ENCODE measurements at places on chromosomes 5 and 9. TPM values are rescaled to one million over a fixed set of nuclear protein-coding genes. Genes with fewer than 3 reads are reported as not detected.

The DTWD2 gene
- total RNA-seq = 3.5 TPM

- no peaks in the 10 kb centered on the region for H3K4me1 ChIP-seq
- no peaks in the 10 kb centered on the region for H3K36me3 ChIP-seq
- H3K27ac ChIP-seq = no peak overlapping the region
- no peaks in the 10 kb centered on the region for H3K27me3 ChIP-seq
Observed at GRCh38 chr5:6873359-6873758, 160.1 kb downstream of the TENT4A start.

- peaks cover 7% of the 10 kb centered on the region for H3K4me1 ChIP-seq
- no peak overlapping the region for H3K27ac ChIP-seq
- no peaks in the 10 kb centered on the region for H3K36me3 ChIP-seq
- DNase-seq = no peak
Observed at GRCh38 chr5:59092758-59093157, 509.9 kb downstream of the RAB3C start.

The CCNI2 gene
- total RNA-seq = 12.5 TPM

The SYK gene
- total RNA-seq = 0.76 TPM

The WHRN gene
- 8.4 TPM for total RNA-seq

The PCDHB6 gene
- total RNA-seq = not detected

DNA sequence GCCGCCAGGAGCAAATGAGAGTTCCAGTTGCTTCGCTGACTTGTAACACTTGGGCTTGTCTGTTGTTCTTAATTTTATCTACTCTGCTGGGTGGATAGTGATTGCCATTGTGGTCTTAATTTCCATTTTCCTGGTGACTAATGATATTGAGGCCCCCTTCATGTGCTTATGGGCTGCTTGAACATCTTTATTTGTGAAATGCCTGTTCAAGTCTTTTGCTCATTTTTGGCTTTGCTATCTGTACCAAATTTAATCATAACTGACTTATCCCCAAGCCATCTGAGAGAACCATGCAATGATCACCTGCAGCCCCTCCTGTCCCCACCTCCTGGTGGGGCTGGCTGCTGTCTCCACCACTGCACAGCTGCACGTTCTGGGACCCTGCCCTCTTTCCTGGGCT lies 20.5 kb downstream of the STC2 start:
- no peak overlapping the region for H3K4me3 ChIP-seq
- no peak for DNase-seq
- H3K27ac ChIP-seq = no peak overlapping the region
- no peaks in the 10 kb centered on the region for H3K27me3 ChIP-seq
- no peaks in the 10 kb centered on the region for H3K36me3 ChIP-seq
- no peaks in the 10 kb centered on the region for H3K4me1 ChIP-seq

The KIAA0825 gene
- total RNA-seq = 2.1 TPM

The MEIKIN gene
- 3.6 TPM for total RNA-seq

DNA sequence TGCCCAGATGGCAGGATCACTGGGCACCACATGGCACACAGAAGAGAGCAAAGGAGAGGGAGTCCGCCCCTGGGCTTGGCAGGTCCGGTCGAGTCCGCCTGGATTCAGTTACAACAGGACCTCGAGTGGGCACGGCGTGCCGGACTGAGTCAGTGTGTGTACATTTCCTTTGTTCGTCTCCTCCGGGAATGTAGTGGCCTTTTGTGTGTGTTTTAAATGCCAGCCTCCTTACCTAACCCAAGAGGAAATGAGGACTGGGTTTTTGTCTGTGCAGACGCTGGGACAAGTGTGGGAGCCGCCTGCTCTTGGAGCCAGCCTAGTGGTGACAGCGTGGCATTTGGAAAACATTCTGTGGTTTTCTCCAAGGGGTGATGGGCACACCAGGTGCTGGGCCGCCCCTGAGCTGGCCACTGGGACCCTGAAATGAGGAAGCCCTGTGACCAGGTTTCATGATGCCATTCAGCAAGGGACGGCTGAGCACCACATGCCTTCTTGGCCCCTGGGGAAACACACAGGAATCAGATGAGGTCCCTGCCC lies 9.6 kb downstream of the NEK6 start:
- DNase-seq = no peak
- peaks cover 5% of the 10 kb centered on the region for H3K36me3 ChIP-seq
- H3K4me3 ChIP-seq = no peak overlapping the region
- no peak overlapping the region for H3K27ac ChIP-seq

- H3K36me3 ChIP-seq = no peaks in the 10 kb centered on the region
- no peak overlapping the region for H3K4me3 ChIP-seq
- H3K27ac ChIP-seq = no peak overlapping the region
- no peak for DNase-seq
- H3K27me3 ChIP-seq = no peaks in the 10 kb centered on the region
Observed at GRCh38 chr5:149667829-149668330, 62.2 kb upstream of the PPARGC1B start.

The BARHL1 gene
- not detected for total RNA-seq

DNA sequence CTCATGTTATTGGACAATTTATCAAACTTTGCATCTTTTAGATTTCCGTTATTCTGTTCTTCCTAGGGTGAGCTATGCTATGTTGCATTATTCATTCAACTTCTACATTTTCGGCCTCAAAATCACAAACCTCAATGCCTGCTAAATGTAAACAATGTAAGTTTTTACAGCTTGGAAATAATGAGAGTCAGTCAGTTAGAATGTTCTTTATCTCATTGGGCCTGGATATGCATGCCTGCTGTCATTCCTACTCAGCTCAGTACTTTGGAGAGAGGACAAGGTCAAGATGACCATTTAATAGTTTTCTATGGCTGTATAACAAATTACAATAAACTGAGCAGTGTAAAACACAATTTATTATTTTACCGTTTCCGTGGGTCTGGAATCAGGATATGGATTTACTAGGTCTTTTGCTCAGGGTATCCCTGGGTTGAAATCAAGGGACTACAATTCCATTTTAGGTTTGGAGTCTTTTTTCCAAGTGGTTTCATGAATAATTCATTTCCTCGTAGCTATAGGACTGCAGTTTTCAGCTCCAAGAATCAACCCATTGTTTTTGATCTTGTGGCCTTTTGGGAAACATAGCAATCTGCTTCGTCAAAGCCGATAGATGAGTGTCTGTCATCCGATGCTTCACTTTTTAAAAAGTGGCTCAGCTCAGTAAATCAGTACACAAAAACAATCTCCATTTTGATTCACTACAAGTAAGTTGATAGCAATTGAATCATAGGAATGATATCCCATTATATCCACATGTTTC lies 1143.2 kb upstream of the CDH6 start:
- no peaks in the 10 kb centered on the region for H3K4me1 ChIP-seq
- H3K27me3 ChIP-seq = no peaks in the 10 kb centered on the region
- no peak overlapping the region for H3K27ac ChIP-seq
- DNase-seq = no peak
- no peak overlapping the region for H3K4me3 ChIP-seq

DNA sequence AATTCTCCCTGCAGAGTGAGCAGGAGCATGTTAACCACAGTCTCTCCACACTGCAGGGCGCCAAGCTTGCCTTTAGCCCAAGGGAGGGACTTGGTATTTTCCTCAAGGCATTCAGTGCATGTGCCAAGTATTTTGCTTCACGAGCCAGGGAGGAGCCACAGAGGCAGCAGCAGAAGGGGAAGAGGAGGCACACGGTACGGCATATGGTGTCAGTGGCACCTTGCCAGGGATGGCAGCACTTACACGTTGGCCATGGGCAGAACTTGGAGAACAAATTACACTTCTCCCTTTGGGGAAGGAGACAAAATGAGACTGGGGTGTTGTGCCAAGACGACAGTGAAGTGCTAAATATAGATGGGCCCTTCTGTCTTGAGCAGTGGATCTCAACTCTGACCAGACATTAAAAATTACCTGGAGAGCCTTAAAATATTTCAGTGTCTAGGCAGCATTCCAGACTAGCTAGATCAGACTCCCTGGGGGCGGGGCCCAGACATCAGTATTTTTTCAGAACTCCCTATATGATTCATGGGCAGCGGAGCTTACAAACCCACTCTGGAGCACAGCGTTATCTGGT lies 155.8 kb downstream of the DRD1 start:
- H3K27ac ChIP-seq = no peak overlapping the region
- DNase-seq = no peak
- no peaks in the 10 kb centered on the region for H3K36me3 ChIP-seq
- H3K4me3 ChIP-seq = no peak overlapping the region

- H3K27me3 ChIP-seq = no peaks in the 10 kb centered on the region
- no peaks in the 10 kb centered on the region for H3K4me1 ChIP-seq
- H3K27ac ChIP-seq = no peak overlapping the region
- no peaks in the 10 kb centered on the region for H3K36me3 ChIP-seq
- H3K4me3 ChIP-seq = no peak overlapping the region
- no peak for DNase-seq
Observed at GRCh38 chr9:107588393-107588792, 98.8 kb upstream of the KLF4 start.

The ZNF474 gene
- total RNA-seq = not detected

GRCh38 chr9:130101915-130102314 lies 48.2 kb downstream of the GPR107 start:
- H3K27me3 ChIP-seq = no peaks in the 10 kb centered on the region
- H3K4me3 ChIP-seq = no peak overlapping the region
- no peak for DNase-seq
- H3K4me1 ChIP-seq = peaks cover 2% of the 10 kb centered on the region
- peaks cover 53% of the 10 kb centered on the region for H3K36me3 ChIP-seq
- no peak overlapping the region for H3K27ac ChIP-seq

The DROSHA gene
- 76.1 TPM for total RNA-seq

DNA sequence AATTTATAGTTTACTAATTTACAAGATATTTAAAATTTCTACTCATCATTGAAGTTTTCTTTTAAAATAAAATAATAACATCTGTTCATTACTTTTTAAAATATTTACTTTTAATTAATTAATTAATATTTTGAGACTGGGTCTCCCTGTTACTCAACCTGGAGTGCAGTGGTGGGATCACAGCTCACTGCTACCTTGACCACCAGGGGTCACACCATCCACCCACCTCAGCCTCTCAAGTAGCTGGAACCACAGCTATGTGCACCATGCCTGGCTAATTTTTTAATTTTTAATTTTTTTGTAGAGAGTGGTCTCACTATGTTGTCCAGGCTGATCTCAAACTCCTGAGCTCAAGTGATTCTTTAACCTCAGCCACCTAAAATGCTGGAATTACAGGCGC lies 1013.6 kb downstream of the CDH9 start:
- no peak for DNase-seq
- no peaks in the 10 kb centered on the region for H3K27me3 ChIP-seq
- no peaks in the 10 kb centered on the region for H3K4me1 ChIP-seq
- no peak overlapping the region for H3K27ac ChIP-seq
- H3K36me3 ChIP-seq = no peaks in the 10 kb centered on the region

DNA sequence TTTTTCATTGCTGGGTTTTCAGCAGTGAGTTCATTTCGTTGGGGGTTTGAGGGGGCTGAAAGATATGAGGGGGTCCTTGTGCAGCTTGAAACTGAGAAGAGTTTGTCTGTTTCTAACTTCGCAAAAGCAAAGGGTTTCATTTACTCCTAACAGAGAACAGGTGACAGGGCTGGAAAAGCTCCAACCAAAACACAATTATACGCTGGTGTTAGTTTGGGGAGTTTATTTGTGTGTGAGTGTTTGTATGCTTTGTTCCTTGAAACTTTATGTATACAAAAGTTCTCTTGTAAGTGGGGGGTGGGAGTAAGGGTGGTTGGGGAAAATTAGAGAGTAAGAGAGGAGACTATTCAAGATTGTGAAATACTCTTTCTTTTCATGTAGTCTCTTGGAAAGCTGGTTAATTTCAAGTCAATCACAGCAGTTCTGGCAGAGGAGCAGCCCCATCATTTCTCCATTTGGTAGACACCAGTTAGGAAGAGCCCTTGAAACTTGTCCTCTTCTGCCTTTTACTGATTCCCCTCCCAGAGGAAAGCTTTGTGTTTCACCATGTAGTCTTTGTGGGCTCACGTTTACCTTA lies 881 bp downstream of the TNFAIP8 start:
- no peaks in the 10 kb centered on the region for H3K27me3 ChIP-seq
- no peaks in the 10 kb centered on the region for H3K36me3 ChIP-seq
- H3K4me3 ChIP-seq = peak overlapping the region; percentile 55
- DNase-seq = no peak
- H3K4me1 ChIP-seq = peaks cover 95% of the 10 kb centered on the region

DNA sequence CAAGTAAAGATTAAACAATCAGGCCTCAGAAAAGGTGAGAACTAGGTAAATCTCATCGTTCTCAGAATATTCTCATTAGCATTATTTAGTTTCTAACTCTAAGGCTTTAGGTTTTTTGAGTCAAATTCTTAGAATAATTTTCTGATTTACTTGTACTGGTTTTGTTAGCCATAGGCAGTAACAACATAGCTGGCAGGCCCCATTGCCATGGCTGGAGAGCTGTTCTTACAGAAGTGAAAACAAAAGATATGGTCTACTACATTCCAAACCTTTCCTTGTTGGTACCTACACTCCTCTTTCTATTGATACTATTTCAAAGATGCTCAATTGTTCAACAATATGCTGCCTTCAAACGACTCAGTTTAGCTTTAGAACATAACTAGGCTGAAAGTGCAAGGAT lies 27.3 kb downstream of the IFNW1 start:
- no peaks in the 10 kb centered on the region for H3K27me3 ChIP-seq
- H3K27ac ChIP-seq = no peak overlapping the region
- H3K4me3 ChIP-seq = no peak overlapping the region
- no peaks in the 10 kb centered on the region for H3K36me3 ChIP-seq
- no peaks in the 10 kb centered on the region for H3K4me1 ChIP-seq

The GPX8 gene
- total RNA-seq = not detected

- H3K4me1 ChIP-seq = no peaks in the 10 kb centered on the region
- no peak overlapping the region for H3K27ac ChIP-seq
- no peaks in the 10 kb centered on the region for H3K27me3 ChIP-seq
- DNase-seq = no peak
Observed at GRCh38 chr9:114176624-114177291, 21.4 kb downstream of the COL27A1 start.

DNA sequence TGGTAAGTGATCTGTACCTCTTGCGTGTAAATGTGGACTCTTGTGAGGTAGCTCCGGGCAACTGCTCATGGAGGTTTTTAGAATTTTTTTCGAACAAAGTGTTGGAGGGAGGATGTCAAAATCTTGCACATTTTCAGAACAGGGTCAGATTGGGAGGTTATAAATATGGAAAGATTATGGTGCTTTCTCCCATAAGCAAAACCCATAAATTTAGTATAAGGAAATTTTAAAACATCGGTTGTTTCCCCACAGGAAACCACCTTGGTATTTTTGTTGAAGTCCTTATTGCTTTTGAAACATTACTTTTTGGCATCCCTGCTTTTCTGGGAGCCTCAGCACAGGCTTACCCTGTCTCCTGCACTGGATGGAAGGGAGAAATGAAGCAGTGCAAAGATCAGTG lies 33.9 kb downstream of the PTTG1 start:
- no peak overlapping the region for H3K27ac ChIP-seq
- H3K36me3 ChIP-seq = no peaks in the 10 kb centered on the region
- no peaks in the 10 kb centered on the region for H3K4me1 ChIP-seq
- H3K27me3 ChIP-seq = no peaks in the 10 kb centered on the region
- no peak overlapping the region for H3K4me3 ChIP-seq

The IFNK gene
- not detected for total RNA-seq

The MSMP gene
- total RNA-seq = not detected

Measured in CD4-positive, alpha-beta memory T cell (primary cell).